ENCODE measurements at places on chromosomes 2 and 18.

GRCh38 chr18:64032312-64032711 lies 62.4 kb downstream of the SERPINB8 start:
- no peak for DNase-seq

DNA sequence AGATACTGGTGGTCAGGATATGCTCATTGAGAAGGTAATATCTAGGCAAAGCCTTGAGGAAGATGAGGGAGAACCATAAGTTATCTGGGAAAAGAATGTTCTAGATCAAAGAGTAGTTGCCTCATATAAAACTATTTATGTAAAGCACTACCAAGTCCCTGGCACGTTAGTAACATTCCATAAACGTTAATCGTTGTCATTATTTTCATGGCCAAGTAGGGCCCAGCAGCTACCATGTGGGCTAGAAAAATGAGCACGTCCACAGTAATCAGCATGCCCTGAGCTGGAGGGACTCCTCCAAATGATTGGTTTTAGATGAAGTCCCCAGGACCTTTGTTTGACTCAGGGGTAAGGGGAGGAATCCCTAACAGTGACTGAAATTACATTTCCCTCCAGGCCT lies 32.7 kb upstream of the AFTPH start:
- DNase-seq = no peak

DNA sequence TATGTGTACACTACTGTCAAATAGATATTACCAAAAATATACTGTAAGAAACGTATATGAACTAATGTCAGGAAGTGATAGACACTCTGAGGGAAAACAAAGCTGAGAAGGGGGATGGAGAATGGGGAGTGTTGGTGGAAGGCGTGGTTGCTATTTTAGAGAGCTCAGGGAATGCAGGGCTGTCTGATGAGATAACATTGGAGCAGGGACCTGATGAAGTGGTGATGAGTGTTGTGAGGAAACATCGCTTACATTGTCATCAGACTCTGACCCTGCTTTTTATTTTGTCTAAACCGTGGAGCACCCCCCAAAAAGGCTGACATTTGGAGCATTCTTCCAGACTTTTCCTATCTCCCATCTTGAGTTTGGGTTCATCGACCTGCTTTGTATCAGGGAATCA lies 194.7 kb downstream of the LTBP1 start:
- no peak for DNase-seq

DNA sequence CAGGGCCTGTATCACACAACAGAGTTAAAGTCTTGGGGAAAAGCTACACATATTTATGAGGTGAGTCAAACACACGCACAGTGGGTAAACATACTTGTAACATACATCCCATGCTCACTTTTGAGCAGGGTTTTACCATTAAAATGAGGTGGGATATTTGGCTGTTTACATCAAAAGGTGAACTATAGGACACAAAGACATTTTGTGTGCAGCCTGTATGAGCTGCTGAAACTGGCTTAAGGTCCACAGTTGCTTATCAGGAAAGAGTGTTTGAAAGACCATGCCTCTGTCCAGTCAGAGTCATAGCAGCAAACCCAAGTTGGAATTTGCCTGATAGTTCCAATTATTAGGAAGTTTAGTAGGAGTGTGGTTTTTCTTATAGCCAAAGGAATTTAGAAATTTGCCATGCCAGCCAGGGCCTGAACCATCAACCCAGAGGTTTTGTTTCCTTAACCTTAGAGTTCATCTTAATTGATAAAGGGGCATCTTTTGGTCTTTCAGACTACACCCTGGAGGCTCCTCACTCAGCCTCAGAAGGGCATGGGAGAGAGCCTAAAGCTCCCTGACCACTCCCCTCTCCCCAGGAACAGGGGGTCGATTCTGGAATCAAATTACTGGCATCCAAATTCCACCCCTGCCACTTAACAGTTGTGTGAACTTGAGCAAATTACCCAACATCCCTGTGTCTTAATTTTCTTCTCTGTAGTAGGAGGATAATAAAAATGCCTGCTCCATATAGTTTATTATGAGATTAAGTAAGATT lies 29.9 kb upstream of the L3MBTL4 start:
- DNase-seq = no peak

GRCh38 chr2:129722306-129723019 lies 257.0 kb upstream of the RAB6C start:
- no peak for DNase-seq

DNA sequence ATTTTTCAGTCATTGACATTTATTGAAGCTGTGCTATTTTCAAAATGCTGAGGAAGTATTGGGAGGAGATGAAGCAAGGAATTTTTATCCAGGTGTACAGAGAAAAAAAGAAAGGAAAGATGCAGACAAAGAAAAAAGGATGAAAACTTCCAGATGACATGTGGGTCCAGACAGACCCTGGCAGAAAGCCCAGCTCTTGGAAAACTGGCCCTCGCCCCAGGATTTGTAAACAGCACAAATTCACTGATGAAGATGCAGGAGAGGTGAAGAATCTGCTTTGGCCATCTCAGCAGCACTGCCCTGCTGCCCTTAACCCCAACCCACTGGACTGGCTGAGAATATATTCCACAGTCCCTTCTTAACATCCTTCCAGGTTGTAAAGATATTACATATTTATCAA lies 12.5 kb downstream of the TACR1 start:
- DNase-seq = no peak

DNA sequence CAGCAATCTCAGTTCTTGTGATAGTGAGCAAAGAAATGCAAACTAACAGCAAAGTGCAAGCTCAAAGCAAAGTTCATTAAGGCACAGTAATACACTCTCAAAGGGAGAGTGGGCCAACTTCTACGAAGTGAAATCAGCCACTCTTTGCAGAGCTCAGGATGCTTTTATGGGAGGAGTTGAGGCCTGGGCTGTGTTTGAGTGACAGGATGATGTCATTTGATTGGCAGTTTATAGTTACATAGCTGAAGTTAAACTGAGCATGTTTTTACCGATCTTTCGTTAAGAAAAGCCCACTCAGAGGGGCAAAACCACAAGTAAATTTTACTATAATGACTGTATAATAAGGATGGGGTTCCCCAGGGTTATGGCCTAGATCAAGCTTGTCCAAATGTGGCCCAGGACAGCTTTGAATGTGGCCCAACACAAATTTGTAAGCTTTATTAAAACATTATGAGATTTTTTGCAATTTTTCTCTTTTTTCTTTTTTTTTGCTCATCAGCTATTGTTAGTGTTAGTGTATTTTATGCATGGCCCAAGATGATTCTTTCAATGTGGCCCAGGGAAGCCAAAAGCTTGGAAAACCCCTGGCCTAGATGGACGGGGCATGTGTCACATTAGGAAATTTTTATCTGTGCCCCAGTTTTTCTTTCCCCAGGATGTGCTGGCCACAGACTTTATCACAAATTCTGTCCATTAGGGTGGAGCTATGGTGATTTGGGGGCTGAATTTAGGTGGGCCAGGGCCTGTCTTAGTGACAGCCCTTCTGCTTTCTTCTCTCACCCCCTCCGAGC lies 8.3 kb upstream of the DNAH7 start:
- no peak for DNase-seq

DNA sequence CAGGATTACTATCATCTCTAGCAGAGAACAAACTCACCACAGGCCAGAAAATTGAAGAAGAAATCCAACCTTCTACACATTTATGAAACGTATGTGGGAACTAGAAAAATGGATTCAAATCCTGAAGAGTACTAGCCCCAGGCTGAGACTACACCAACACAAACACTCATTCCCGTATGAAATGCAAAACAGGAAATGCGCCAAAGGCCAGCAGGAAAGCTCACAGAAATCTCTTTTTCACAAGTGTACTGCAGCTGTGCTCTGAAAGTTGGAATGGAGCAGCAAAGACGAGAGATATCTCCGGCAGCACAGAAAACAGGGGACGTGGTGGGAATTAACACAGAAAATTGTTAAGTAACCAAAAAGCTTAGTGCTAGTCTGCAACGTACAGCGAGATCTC lies 913.5 kb downstream of the TDRD15 start:
- no peak for DNase-seq

DNA sequence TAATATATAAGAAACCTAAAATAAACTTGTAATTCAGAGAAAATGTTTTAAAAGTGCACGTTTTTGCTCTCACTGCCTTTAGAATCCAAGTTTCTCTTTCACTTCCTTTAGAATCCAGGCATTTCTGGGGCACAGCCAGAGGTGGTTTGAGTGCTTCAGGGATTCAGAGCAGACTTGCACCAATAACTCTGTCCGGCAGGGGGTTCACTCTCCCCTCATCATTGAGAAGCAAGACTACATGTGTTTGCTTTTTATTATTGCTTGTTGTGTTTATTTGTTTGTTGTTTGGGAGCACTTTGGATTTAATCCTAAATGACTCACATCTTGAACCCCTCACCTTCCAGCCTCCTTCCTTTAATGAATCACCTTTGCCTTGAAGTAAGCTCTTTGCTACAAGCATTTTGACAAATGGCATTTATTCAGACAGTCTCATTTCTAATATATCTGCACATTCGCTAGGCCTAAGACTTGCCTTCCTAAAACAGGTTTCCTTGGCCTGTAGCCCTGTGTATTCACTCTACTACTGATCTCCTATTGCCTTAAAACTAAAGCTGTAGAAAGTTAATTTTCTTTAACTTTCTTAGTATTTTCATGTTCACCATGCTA lies 233.5 kb upstream of the ATP5MC3 start:
- DNase-seq = no peak

DNA sequence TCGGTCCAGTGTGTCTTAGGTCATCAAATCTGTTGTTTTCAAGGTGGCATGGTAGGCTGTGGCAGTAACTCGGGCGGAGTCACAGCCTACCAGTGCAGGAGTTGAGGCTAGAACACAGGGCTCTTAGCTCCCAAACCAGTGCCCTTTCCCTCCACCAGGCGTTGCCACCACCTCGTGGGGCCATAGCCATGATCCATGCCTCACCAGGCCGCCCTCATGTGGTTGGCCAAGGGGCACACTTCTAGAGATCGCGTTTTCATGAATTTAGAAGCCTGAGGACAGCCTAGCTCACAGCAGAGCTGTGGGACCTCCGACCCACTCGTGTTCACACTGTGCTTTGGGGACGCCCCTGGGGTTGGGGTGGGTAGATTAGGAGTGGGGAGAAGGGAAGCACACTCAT lies 10.6 kb downstream of the SEC11C start:
- DNase-seq = no peak

GRCh38 chr2:119469661-119470297 lies 38.1 kb downstream of the TMEM37 start:
- DNase-seq = no peak

- DNase-seq = no peak
Measured at GRCh38 chr2:99106913-99107312, 34.6 kb upstream of the C2orf15 start.

- no peak for DNase-seq
Measured at GRCh38 chr18:1746131-1746530, 825.2 kb downstream of the METTL4 start.

- no peak for DNase-seq
Measured at GRCh38 chr18:75116809-75117208, 92.1 kb downstream of the PTGR3 start.

DNA sequence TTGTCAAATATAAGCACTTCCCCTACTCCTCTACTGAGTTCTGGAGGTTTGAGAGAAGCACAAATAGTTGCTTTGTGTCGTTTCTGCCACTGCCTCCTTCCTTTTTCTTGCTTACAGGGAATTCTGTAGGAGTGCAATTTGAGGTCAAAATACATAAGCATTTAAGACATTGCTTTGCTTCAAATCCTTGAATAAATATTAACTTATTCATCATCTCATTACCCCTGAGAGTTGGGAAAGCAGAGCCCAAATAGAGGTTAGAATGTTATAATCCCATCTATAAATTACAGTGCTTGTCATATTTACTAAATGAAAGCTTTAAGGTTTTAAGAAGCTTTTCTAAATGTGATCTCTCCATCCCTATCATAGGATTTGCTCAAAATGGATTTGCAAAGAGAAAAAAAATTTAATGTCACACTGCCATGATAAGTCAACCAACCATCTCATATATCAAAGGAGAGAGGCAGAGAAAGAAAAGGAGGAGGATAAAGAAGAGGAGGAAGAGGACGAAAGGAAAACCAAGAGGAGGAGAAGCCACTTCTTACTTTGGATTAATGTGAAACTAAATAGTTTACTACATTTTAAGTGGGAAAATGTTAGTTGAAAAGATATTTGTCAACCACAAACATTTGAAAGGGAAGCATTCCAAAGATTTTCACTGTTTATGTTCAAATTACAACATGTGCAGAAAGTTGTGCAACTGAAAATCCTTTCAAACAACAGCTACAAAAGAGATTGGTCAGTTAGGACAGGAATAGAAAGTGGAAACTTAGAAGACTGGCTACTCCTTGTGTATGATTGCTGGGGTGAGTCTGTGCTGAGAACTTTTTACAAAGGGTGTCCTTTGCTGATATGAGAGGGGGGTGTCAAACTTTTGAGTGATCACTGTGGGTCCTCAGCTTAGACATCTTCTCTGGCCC lies 277.3 kb upstream of the FN1 start:
- no peak for DNase-seq

DNA sequence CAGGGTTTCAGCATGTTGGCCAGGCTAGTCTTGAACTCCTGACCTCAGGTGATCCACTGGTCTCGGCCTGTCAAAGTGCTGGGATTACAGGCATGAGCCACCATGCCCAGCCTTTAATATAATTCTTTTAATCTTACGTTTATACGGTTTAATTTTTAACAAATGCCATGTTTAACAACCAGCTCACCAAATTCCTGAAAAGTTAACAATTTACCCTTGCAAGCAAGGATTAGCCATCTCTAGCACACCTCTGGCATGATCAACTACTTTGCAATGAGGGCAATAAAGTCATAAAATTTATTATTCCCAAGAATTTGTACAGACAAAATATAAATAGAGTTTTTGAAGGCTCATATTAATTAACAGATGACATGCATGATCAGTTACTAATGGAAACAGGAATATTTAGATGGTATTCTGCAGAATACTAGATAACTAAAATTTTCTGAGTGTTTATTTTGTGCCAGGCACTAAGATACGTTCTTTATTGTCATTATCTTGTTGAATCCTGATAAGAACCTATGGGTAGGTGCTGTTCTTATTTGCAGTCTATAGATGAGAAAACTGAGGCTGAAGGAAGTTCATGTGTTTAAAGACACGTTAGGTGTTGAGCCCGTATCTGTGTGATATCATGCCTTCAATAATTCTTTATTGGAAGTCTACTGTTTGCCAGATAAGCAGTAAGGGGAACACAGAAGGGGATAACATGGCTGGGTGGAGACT lies 190.1 kb downstream of the CDCA7 start:
- DNase-seq = no peak

DNA sequence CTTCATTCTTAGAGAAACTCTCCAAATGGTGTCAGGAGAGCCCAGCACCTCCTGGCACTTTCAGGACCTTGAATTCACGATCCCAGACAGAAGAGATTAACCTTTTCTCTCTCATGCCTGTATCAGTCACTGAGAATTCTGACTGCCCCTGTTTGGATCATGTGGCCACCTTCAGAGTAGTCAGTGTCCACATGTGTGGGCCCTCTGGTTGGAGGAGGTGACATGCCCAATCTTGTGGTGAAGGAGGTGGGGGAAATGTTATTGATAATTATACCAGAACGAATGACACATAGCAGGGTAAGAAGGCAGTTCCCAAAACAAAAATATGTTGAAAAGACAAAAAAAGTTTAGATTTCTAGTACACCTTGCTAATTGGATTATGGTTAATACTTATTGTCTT lies 31.7 kb downstream of the UBXN4 start:
- no peak for DNase-seq

GRCh38 chr2:120871881-120872620 lies 136.4 kb downstream of the GLI2 start:
- no peak for DNase-seq

GRCh38 chr2:16321872-16322271 lies 343.8 kb downstream of the CYRIA start:
- DNase-seq = no peak
